Activated T-cell treated with anti-CD3 and anti-CD28 coated beads for 4 hours (primary cell): ENCODE measurements at places on chromosomes 6 and 20.

DNA sequence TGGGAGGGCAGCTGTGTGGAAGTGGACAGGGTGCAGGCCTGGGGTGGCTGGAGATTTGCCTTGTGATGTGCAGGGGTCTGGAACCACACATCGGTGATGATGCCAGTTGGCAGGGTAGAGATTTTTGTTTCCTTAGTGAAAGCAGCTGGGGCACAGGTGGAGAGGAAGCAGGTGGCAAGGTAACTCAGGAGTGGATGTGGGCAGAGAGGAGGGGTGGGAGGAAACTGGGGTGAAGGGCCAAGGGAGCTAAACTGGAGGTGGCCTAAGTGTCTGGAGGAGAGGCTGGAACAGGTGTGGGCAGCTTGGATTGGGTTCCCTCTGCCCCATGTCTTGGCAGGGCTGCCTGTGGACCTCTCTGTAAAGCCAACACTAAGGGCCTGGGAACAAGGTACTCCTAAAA is 4.7 kb upstream of the SCUBE3 start:
- no peak for DNase-seq

DNA sequence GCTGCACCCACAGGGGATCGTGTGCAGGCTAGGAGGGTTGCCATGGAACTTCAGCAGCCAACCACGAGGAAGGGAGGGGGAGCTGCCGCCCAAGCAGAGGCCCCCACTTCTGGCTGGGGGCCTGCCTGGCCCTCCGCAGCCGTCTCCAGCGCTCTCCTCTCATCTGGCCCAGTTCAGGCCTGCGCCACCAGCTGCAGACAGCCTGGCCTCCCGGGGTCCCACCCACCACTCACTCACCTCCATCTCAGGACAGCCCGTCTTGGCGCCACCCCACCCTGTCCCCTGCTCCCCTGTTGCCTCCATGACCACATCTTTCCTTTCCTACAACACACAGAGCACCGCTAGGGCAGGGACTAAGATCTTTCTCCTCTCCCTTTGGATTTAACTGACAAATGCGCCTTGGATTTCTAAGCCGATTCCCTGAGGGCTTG is 98.7 kb downstream of the ANKRD60 start:
- no peak for DNase-seq

GRCh38 chr6:158143700-158144099 is 24.4 kb downstream of the SERAC1 start:
- no peak for DNase-seq

- DNase-seq: no peak
Observed at GRCh38 chr6:30328397-30328796, 1.7 kb downstream of the TRIM39 start.
